ENCODE measurements at places on chromosomes 3 and 15. TPM values are rescaled to one million over a fixed set of nuclear protein-coding genes. Genes with fewer than 3 reads are reported as not detected.

- no peak for DNase-seq
Measured at GRCh38 chr3:117226932-117227331, 517.4 kb downstream of the TUSC7 start.

- no peak for DNase-seq
Measured at GRCh38 chr3:63029921-63030320, 154.7 kb upstream of the CADPS start.

SLC12A8 gene
- total RNA-seq = 11.6 TPM

ACAD11 gene
- 21.8 TPM for total RNA-seq

CHCHD4 gene
- 7.3 TPM for total RNA-seq

ROBO1 gene
- 130 TPM for total RNA-seq

DNA sequence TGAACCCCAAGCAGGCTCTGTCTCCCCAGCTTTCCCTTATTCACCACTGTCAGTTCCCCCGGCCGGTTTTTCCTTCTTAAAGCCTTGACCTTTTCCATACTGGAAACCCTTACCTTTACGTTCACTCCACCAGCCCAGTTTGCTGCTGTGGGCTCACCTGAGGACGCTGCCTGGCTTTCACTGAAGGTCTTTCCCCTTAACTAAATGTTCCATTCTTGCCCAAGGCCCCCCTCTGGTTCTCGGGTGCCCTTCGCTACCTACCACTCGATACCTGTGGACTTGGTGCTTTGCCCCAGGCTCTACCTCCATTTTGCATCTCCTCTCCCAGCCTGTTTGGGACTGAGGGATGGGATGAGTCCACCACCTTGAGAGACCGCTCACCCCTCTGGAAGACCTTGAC, 851 bp downstream of the AP2M1 start:
- no peak for DNase-seq

NCK1 gene
- total RNA-seq = 31.0 TPM

GRCh38 chr3:129985113-129985512, 10.6 kb downstream of the TRH start:
- DNase-seq = no peak

DNA sequence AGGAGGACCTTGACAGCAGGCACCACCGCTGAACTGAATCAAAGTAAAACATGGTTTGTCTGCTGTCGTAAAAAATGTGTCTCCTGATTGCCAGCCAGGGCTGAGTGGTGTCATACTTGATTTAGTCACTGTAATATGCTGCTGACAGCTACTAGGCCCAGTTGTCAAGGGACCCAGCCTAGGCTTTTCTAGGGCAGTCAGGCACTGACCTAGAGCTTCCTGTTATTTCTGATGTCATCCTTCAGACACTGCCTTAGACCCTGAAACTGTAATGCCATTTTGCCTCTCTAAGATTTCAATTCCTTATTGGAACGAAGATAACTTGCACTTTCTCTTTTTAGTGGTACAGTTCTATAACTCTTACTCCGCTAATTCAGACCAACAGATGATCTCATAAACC, 2.6 kb upstream of the MRPL3 start:
- no peak for DNase-seq

ZCWPW2 gene
- total RNA-seq = 1.3 TPM

GRCh38 chr3:90054311-90054710, 946.9 kb downstream of the EPHA3 start:
- DNase-seq = no peak

SLC30A4 gene
- total RNA-seq = 15.4 TPM

- no peak for DNase-seq
Measured at GRCh38 chr3:11495948-11496557, 147.7 kb downstream of the VGLL4 start.

GRCh38 chr15:34708422-34708821, 46.4 kb downstream of the GJD2 start:
- no peak for DNase-seq

GRCh38 chr3:171865191-171865865, 22.2 kb downstream of the TMEM212 start:
- no peak for DNase-seq

DNA sequence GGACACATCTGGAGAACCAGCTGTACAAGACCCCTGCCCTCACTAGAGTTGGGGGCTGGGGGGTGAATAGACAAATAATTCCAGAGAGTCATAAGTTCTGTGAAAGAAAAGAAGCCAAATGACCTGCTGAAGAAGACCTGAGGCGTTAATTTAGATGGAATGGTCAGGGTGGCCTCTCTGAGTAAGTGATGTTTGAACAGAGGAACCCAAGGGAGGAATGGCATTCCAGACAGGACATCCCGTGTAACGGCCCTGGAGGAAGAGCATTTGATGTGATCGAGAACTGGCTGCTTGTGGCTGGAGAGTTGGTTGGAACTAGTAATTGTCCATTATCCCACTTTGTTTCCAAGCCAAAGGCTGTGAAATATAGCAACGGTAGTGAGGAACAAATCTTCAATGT, 1.7 kb downstream of the NR2C2 start:
- no peak for DNase-seq

GRCh38 chr3:129950318-129951046, 24.0 kb upstream of the TRH start:
- no peak for DNase-seq

CIDEC gene
- not detected for total RNA-seq

MYZAP gene
- total RNA-seq = 3.8 TPM

DNA sequence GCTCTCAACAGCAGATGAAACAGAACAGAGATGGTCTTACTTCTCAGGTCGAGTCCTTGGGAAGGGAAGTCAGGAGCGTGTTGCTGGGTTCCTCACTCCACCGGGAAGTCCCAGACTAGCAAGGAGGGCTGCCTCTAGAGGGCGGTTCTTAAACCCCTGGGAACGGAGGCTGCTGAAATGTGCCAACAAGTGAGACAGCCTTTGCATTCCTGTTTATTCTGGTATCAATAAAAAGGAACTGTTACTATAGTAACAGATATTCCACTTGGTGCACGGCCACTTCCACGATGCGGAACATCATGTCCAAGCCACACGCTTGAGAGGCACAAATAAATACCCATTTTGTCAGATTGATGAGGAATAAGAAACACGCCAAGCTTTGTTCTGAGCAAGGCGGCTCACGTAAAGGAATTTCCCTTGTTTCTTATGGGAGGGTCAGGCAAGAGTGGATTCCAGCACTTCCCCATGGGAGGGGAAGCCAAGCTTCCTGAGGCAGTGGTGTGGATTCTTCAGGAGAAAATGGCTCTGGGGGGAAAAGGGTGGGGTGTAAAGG, at the start of gene FAM107A:
Gene FAM107A (minus strand): TSS at position 123 of the 553 bp plus-strand sequence. CDS start 7,531 bp downstream, outside the sequence.
- no peak for DNase-seq

DNA sequence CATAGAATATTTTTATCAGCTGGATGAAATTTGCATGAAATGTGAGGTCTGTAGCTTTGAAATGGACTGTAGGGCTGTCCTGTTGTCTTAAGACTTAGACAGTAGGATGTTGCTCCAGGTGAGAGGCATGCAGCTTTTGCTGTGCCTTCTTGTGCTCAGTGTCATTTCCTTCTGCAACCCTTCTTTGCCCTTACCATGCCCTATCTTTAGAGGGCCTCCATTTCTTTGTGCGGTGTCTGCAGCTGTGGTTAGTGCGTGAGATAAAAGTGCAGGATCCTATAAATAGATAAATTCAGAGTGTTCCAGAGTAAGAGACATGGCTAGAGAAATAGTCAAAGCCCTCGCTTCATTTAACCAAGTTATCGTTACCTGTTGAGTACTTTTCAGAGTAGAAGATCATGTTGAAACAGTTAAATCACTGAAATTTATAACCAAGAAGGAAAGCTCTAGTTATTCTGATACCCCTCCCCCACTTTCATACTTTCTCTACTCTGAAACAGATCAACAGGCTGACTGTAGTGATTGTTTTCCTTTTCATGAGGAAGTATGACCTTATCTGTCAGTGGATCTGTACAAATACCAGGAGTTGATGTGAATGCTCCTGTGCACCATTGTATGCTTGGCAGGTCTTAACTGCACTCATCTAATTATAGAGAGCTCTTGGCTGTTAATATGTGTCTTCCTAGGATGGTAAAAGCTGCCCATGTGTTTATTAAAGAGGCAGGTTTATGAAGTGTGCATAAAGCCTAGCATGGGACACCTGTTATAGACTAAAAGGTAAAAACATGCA, 18.2 kb downstream of the EIF3J start:
- no peak for DNase-seq

TEX55 gene
- total RNA-seq = not detected

DNA sequence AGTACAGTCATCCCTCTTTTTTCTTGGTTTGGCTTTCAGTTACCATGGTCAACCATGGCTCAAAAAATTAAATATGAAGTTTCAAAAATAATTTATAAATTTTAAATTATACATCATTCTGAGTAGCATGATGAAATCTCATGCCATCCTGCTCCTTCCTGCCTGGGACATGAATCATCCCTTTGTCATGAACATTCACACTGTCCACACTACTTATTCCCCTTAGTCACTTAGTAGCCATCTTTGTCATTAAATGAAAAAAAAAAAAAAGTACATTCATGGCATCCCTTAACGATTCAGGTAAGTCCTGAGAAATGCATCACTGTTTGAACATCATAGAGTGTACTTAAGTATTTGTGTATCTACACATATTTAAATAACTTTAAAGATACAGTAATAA, 1046.3 kb downstream of the ROBO2 start:
- DNase-seq = no peak

KLHL40 gene
- total RNA-seq = not detected

DNA sequence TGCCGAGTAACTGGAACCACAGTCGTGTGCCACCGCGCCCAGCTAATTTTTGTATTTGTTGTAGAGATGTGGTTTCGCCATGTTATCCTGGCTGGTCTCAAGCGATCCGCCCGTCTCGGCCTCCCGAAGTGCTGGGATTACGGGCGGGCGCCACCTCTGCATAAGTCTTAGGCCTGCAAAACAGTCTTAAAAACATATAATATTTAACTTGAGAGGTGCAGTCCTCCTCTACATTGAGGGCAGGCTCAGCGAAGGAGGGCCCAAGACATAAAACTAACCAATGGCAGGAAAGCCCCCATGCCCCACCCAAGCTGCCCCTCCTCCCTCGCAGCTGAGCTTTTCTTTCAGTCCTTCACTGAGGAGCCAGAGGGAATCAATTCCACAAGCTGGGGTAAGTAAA, at the start of gene SLC28A2:
Gene SLC28A2 (plus strand): TSS at position 347 of the 400 bp plus-strand sequence. CDS start 982 bp downstream, outside the sequence.
- DNase-seq = no peak

DAZL gene
- total RNA-seq = not detected

DNA sequence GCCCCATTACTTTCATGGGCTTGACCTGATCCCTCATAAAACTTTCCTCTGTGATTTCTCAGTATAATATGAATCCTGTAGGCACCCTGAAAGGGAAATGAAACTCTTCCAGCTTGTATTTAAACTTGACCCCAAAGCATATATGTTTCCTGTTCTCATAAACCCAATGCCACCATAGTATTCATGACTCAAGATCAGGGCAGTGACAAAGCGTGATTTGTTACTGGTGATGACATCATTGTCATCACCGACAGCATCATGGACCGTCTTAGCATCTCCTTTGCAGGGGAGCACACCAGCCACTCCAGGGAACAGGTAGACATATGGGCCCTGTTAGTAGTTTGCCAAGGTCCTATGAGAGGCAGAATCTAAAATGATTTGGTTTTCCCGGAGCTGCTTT, 741.2 kb downstream of the NR2F2 start:
- no peak for DNase-seq

Measured in mesothelial cell of epicardium (in vitro differentiated cells).